T-helper 9 cell (primary cell): ENCODE measurements at places on chromosomes 5 and 9.

DNA sequence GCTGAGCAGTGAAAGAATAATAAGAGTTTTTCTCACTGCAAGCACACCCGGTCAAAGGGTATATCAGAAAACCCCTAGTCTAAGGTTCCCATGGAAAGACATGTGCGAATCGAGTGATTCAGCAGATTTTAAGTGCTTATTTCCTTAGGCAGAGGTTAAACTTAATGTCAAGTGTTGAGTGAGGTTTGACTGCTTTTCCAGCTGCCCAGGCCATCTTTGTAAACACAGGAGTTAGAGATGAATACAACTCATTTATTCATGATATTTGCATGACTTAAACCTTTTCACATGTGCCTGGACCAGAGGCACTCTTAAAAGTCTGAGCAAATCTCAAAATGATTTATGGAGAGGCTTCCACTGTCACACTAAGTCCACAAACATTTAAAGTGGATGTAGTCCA is 137.8 kb upstream of the RGMB start:
- no peak for DNase-seq

GRCh38 chr9:116580853-116581252 is 106.3 kb upstream of the TRIM32 start:
- DNase-seq, result no peak

GRCh38 chr5:181100121-181100875 is 30.7 kb downstream of the OR2V1 start:
- no peak for DNase-seq

DNA sequence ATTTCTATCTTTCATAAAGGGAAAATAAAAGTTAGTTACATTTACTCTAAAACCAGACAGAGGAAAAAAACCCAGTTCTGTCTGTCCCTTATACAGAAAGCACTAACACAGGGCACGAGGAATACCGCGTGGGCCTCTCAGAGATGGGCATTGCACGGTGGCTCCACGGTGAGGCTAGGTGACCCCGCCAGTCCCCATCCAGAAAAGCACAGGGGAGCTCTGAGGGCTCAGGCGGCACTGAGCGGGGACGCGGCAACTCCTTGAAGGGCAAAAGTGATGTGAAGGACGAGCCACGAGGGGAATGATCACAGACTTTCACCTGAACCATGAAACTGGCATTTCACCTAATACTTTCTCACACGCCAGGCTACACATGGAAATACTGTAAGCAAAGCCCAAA is 35.7 kb upstream of the FBXW11 start:
- DNase-seq, result no peak

- no peak for DNase-seq
Measured at GRCh38 chr5:167271511-167271910, 1019.9 kb upstream of the WWC1 start.

- DNase-seq, result no peak
Measured at GRCh38 chr9:112078432-112078831, 96.7 kb downstream of the SUSD1 start.

GRCh38 chr5:170475294-170476000 is 28.4 kb upstream of the KCNIP1 start:
- DNase-seq, result no peak

GRCh38 chr5:36009698-36010097 is 18.5 kb upstream of the UGT3A1 start:
- DNase-seq, result no peak

DNA sequence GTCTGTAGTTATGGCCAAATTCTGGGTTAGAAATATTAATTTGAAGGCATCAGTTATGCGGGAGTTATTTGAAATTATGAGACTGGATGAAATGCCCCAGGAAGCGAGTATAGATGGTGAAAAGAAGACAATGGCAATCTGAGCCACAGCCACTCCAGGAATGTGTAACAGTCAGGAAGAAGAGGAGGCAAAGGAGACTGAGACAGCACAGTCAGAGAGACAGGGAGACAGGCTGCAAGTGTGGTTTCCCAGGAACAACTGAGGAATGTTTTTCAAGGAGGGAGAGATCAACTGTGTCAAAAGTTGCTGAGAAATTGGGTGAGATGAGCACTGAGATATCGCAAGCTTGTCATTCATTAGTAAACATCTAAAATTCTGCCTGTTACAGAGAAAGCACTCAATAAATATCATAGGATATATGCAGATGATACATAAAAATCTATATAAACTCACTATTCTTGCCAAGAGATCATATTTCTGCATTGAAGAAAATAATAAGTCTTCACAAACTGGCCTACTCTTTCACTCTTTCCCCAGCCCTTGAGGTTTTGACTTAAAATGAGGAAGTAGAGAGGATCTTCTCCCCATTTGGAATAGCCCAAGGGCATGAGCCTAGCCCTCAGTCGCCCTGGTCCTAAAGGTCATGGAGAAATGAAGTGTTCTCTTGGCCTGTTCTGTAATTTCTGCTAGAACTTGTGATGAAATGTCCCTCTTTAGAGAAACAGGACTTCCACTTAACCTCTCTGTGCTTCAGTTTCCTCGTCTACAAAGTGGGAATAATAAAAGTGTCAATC is 48.5 kb upstream of the RLN1 start:
- no peak for DNase-seq

DNA sequence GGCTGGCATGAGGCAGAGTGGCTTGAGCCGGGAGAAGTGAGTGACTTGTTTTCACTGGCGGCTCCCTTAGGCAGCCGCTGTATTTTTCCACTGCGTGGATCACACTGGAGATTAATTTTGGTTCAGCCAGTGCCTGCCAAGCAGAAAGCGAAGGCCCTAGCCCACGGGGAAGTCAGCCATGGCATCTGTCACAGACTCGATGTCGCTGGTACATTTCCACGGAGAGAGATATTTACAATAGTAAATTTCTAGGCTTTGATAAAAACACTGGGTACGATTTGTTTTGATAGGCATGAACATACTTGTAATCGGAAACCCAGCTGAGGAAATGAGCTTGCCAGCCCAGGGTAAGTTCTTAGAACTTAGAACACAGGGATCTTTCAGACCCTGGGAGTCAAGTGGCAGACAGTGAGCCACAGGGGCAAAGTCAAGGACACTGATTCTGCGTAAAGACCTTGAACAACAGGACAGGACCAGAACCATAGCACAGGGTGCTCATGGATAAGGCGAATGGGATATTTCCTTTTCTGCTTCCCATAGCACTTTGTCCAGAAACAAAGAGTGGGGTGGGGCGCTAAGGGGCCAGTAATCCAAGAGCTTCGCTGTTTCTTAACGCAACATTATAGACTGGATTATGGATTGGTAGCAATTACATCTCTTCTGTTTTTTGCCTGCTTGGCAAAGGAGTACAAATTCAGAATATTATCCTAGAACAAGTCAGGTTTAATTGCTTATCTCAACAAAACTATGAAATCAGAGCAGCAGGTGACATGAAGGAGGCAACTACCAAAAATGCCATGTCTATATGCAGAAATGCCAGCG is 4.5 kb downstream of the DUSP1 start:
- DNase-seq, result peak; percentile 35

- no peak for DNase-seq
Measured at GRCh38 chr5:33734537-33734936, 157.3 kb downstream of the ADAMTS12 start.

DNA sequence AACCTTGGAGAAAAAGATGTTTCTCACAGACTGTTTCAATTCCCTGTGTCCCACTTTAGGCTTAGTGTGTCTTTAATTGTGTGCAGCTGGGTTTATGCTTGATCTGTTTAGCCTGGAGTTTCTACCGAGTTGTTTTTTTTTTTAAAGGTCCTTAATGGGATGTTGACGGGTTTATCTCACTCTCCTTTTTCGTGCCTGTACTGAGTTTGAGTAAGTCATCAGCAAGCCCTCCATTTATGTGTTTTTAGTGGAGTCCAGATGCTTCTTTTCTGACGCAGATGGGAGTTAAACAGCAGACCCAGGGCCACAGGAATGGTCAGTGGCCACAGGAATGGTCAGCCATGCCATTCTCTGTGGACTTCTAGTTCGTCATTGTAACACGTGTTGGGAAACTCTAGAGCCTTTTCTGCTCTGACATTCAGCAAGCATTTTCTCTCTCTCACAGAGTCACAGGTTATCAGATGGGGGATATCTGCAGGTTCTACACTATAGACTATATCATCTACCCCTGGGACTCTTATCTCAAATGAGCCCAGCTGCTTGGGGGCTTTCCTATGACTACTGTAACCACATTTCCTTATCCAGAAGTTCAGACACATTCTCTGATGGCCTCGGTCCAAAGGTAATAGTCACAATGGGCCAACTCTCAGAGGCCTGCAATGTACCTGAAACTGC is 190.5 kb downstream of the TTLL11 start:
- no peak for DNase-seq

GRCh38 chr5:113510836-113511451 is 2.5 kb upstream of the YTHDC2 start:
- DNase-seq, result no peak
